Thoracic aorta (tissue), 2 donors: ENCODE measurements at places on chromosomes 7 and 10. TPM values are rescaled to one million over a fixed set of nuclear protein-coding genes. Genes with fewer than 3 reads are reported as not detected.

PNLIPRP2 gene
- not detected for total RNA-seq

C10orf71 gene
- not detected for total RNA-seq

GRCh38 chr10:118407777-118408176, 65.7 kb upstream of the FAM204A start:
- no peak for DNase-seq

DNA sequence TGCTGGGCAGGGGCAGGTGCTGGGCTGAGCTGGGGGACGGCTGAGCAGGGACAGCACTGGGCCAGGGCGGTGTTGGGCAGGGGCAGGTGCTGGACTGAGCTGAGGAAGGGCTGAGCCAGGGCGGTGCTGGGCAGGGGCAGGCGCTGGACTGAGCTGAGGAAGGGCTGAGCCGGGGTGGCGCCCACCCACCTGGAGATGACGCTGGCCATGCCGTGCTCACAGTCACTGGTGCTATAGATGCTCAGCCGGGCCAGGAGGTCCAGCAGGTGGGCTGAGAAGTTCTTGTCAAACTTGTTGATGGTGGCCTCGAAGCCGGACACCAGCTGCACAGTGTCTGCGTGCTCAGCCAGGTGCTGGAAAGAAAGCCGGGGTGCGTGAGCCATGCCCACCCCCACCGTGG, 4.4 kb upstream of the ADAM8 start:
- no peak for DNase-seq
